Epithelial cell of umbilical artery (primary cell): ENCODE measurements at places on chromosomes 1 and 21. TPM values are rescaled to one million over a fixed set of nuclear protein-coding genes. Genes with fewer than 3 reads are reported as not detected.

CCNL2 gene
- 82.2 and 111 TPM in 2 replicates for total RNA-seq

DMAP1 gene
- total RNA-seq, result 17.8 and 18.5 TPM in 2 replicates

DCDC2B gene
- not detected in 2 replicates for total RNA-seq

TSPEAR gene
- total RNA-seq, result not detected in 2 replicates

DUSP23 gene
- total RNA-seq, result 241 and 316 TPM in 2 replicates

KCNE2 gene
- total RNA-seq, result not detected in 2 replicates

C1orf185 gene
- not detected in 2 replicates for total RNA-seq
